CD4-positive, alpha-beta T cell treated with Interferon alpha-2 for 1 hour (primary cell): ENCODE measurements at places on chromosomes 16 and 17.

DNA sequence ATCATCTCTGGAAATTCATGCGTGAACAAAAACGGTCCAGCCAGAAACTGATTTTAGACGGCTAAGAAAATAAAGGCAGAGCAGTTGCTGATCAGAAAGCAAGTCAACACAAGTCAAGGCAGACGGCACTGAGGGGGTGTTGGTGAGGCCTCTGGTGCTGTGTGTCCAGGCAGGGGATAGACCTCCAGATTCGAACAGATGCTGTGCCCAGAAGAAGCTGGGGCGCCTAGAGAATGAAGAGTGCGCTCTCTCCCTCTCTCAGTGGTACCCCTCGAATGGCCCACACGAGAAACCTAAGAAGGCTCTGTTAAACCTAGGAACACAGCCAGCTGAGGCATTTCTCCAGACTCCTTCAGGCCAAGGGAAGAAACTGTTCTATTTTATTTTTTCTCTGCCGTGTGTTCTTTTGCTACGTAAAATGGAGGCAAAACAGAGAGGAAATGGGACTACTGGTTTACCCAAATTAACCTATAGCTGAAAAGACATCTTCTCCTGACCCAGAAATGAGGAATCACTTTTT is 178.3 kb downstream of the PMP22 start:
- no peak for DNase-seq

DNA sequence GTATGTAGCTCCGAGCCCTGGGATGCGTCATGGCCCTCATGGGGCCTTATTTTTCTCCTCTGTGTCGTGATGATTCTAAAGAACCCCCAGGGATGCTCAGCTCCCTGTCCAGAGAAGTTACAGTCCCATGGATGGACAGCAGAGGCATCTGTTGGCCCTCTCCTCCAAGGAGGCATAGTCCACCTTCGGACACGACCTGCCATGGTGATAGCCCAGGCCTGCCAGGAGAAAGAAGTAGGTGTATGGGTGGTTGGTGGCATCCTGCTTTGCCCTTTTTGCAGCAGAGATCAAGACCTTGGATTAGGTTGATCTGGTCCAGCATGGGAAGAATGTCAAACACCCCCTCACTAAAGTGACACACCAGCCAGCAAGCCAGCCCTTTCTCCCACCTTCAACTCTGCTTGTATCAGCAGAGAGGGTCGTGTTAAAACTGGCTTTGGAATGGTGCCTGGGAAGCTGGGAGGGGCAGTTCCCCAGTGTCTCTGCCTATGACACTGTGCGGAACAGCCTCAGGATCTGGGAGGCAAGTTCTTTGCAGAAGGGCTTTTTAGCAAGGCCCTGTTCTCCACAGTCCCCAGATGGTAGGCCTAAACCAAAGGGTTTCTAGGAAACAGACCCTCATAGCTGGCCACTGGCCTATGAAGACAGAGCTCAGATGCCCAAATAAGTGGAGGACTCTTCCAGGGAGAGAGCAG is 259.9 kb upstream of the RPL38 start:
- no peak for DNase-seq

DNA sequence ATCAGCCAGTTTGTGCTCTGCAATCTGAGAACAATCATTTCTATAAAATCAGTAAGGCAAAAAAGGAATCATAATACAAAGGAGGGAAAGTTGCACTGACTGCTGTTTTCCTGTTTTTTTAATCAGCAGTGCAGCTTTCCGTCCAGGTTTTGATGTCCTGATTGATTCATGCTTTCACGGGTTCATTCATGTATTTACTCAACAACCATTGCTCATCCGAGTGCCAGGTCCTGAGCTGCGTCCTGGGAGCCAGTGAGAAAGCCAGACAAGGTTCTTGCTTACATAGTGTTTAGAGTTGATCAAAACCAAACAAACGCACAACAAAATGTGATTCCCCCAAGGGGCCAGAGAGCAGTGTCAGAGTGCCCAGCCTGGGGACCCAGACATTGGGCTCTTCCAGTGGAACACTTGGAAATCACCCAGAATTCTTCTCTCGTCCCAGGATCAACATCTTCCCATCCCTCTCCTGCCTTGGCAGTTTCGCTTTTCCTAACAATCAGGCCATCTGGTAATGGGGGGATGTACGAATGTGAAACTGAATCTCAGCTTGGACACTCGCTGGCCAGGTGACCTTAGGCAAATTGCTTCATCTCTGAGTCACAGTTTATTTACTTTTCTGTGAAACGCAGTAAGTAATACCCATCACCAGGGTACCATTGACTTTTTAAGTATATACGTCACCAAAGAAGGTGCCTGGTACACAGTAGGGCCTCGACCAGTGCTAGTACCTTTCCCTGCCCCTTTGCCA is 13.3 kb upstream of the C1QL1 start:
- no peak for DNase-seq

GRCh38 chr16:8935989-8936388 is 27.7 kb downstream of the USP7 start:
- DNase-seq, result peak; percentile 29

GRCh38 chr16:54511222-54511731 is 224.7 kb upstream of the IRX3 start:
- DNase-seq, result no peak

GRCh38 chr17:59353936-59354755 is 22.7 kb downstream of the YPEL2 start:
- no peak for DNase-seq

DNA sequence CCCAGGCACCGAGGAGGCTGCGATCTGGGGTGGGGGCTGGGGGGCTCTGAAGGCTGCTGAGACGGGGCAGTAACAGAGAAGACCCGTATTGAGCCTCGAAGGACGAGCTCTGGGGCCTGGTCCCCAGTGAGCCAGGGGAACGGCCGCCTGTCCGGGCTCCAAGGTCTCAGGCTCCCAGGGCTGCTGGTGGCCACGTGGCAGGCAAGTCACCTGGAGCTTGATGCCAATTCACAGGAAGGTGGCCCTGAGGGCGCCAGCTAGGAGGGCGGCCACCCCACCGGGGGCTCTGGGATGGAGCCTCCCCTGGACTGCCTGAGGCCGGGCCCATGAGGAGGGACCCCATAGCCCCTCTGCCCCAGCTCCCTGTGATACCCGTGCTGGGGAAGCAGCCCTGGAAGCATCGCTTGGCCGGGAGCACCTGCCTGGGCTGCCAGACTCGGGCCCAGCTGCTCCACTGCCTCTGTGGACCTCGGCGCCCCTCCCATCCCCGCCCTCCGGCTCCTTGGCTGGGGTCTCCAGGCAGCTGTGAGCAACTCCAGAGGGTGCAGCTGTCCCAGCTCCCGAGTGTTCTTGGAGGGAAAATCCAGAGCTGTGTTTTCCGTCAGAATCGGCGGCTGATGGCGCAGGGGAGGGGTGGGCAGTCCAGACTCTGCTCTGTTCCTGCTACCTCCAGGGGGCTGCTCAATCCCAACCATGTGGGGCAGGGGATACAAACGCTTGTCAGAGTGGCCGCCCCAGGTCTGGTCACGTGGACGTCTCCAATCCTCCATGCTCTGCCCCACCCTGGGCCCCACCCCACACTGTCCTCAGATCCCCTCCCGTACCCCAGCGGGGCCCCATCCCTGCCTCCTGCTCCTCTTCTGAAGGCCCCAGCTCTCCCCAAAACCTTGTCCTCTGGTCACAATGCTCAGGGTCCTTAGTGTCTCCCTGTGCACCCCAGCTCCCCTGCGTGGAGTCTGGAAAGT is 67.2 kb upstream of the GNG13 start:
- no peak for DNase-seq

DNA sequence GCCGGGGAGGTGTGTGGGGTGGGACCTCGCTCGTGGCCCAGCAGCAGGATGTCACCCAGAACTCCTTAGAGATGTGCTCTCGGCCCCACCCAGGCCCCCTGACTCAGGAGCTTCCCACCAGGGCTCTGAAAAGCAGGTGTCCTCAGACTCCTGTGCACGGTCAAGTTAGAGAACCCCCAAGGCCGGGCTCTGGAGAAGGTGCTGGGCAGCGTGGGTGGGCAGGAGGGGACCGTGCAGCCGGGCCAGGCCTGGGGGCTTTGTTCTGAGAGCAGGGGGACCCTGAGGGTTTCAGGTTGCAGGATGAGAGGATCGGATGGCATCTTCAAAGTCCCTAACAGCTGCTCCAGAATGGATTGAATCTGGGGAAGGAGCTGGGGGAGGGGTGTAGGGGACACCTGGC is 164.4 kb upstream of the CIBAR2 start:
- no peak for DNase-seq

DNA sequence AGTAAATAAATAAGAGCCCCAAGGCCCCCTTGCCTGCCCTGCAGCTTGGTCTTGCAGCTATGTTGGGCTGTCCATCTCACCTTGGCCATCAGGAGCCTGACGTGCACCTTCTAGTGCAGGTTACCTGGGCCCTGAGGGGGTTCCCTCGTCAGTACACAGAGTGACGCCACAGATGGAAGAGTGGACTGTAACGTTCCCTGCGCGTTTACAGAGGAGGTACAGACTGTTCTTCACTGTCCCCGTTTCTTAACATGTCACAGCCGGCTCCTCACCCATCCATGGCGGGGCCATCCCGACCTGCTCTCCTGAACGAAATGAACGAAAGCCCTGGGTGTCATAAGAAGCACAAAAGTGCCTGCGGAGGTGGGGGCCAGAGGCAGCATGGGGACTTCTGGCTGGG is 15.9 kb upstream of the FASN start:
- DNase-seq, result no peak

DNA sequence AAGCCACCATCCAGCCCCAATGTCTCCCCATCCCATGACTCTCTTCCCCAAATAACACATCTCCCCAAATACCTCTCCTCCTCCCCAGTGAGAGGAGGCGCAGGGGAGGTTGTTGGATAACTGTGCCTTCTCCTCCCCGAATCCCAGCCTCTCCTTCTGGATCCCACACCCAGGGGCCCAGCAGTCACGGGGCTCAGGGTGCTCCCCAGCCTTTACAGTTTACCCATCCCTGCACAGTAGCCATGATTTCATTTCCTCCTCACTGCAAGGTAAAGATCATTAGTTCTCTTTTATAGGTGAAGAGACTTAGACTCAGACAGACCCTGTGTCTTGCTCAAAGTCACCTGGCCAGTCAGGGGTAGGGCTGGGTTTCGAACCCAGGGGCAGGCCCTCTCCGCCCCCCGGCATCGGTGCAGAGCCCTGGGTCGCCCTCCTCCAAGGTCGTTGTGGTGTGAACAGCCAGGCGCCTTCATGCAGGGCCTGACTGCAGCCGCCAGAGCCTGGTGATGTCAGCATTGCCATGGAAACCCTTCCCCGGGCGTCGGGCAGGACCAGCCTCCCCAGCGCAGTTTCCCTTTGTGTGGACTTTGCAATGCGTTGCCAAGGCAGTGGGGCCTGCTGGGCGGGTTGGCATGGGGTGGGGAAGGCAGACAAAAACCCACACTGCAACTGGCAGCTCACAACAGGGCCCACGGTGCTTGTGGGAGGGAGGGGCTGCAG is 53.3 kb upstream of the TOB1 start:
- peak; percentile 93 for DNase-seq

DNA sequence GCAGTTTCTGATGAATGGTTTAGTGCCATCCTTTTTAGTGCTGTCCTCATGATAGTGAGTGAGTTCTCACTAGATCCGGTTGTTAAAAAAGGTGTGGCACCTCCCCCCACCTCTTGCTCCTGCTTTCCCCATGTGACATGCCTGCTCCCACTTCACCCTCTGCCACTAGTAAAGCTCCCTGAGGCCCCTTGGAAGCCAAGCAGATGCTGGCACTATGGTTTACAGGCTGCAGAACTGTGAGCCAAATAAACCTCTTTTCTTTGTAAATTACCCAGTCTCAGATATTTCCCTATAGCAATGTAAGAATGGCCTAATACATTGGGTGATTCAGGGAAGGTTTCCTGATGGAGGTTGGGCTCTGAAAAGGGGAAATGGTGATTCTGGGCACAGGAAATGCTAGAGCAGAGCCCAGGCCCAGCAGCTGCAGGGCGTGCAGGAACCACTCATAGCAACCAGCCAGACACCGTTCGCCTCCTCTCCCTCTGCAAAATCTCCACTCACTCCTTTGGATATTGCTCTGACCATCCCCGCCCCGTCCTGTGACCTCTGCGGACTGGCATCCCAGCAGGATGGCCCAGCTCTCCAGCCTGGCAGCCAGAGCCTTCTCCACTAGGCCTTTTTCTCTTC is 2.6 kb upstream of the ADORA2B start:
- no peak for DNase-seq

- DNase-seq, result no peak
Measured at GRCh38 chr16:28067604-28068379, 4.3 kb upstream of the GSG1L start.

GRCh38 chr16:73384506-73385089 is 336.7 kb upstream of the ZFHX3 start:
- DNase-seq, result no peak

DNA sequence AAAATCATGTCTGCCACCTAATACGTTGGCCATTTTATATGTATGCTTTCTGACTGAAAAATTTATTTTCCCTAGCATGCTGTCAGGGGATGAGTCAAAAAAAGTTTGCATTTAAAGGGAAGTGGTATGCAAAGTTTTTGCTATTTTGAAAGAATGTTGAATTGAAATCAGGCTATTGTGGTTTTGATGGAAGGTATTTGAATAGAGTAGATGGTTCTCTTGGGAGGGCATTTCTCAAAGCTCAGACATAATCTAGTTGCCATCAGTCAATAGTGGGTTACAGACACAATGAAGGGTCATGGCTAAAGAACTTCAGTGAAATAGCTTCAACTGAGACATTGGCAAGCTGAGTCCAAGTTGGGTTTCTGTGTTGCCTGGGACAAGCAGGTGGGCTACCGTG is 102.4 kb downstream of the MAP2K6 start:
- no peak for DNase-seq

DNA sequence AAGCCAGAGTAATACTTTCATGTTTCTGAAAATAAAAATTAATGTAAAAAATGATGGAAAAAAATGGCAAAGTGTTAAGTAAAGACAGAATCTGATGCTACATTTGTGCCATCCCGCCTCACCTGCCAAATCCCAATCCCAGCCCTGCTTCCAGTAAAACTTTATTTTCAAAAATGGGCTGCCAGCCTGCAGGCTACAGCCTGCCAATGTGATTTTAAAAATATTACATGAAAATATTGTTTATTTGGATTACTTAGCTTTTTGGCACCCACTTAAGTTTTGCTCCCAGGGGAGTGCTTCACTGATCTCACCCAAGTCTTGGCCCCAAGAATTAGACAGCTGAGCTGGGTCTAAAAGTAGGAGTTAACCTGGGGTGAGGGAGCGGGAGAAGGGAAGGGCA is 112.8 kb downstream of the C16orf78 start:
- no peak for DNase-seq

GRCh38 chr17:27155866-27156265 is 138.0 kb upstream of the WSB1 start:
- DNase-seq, result no peak

- DNase-seq, result no peak
Measured at GRCh38 chr17:55157165-55157564, 107.6 kb upstream of the HLF start.

DNA sequence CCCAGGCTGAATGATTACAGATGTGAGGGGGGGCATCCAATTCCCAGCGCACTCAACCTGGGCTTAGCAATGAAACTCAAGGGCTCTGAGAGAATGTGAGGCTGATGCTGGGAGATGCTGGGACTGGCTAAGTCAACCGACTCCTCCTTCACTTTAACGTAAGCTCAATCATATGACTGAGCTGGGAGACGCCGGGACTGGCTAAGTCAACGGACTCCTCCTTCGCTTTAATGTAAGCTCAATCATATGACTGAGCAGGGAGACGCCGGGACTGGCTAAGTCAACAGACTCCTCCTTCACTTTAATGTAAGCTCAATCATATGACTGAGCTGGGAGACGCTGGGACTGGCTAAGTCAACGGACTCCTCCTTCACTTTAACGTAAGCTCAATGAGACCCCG is 179.4 kb downstream of the VPS53 start:
- peak; percentile 9 for DNase-seq
